ENCODE measurements at places on chromosomes 4 and X. TPM values are rescaled to one million over a fixed set of nuclear protein-coding genes. Genes with fewer than 3 reads are reported as not detected.

- H3K4me1 ChIP-seq = no peaks in the 10 kb centered on the region
- H3K27me3 ChIP-seq = no peaks in the 10 kb centered on the region
- no peaks in the 10 kb centered on the region for H3K36me3 ChIP-seq
Measured at GRCh38 chr4:71255976-71256375, 82.8 kb upstream of the SLC4A4 start.

DNA sequence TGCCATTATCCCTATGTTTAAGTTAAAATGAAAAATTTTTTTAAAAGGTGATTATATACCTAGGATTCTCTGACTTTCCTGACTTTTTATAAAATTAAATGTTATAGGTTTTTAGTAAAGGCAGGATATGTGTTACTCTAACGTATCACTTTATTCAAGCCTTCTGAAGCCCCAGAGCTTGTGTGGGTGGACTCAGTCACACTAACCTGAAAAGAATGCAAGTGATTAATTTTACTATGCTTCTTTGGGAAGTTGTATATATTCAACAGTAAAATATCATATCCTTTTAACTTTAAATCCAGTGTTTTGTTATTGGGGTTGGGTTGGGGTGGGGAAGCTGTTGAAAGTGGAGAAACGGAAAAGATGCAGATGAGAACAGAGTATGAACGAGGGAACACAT, 22.8 kb downstream of the PDLIM3 start:
- peaks cover 16% of the 10 kb centered on the region for H3K4me1 ChIP-seq
- H3K36me3 ChIP-seq = no peaks in the 10 kb centered on the region
- H3K27me3 ChIP-seq = peaks cover 34% of the 10 kb centered on the region
- no peak overlapping the region for H3K27ac ChIP-seq

DNA sequence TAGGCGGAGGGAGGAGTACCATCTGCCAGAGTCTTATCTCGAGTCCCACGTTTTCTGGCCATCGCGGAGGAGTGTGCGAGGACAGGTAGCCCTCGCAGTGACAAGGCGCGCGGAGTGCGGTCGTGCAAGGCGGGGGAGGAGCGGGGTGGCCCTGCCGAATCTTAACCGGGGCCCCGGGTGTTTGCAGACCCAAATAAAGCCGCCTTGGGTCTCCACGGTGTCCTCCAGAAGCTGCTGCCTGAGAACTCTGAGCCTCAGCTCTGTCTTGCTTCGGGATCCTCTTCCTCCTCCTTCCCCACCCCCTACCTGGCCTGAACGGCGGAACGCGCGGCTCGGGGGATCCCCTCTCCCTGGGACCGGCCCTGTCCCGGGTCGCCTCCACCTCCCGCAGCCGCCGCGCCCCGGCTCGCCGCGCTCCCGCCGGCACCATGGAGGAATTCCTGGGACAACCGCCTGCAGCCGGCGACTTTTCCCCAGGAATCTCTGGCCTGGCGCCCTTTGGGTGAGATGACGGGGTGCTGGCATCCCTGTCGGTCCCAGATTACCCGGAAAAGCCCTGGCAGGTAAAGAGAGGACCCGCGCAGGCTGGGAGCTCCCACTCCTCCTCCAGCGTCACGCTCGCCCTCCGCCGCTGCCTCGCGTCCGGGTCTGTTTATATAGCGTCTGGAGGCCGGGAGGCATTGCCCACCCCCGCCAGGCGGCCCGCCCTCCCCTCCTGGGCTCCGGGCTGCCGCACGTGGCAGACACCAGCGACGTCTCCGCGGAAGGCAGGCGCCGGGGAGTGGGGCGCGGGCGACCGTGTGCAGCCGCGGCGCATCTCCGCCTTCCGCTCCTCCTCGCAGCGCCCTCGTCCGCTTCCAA, at the start of gene GALNTL6:
Gene GALNTL6 (plus strand): TSS at position 740 of the 861 bp plus-strand sequence.
- no peak within 1 kb of the TSS for H3K4me3 ChIP-seq
- H3K27ac ChIP-seq = no peak within 1 kb of the TSS
- no peaks in the 10 kb centered on the region for H3K4me1 ChIP-seq
- no peak for DNase-seq
- H3K27me3 ChIP-seq = peaks cover 22% of the 10 kb centered on the region
- H3K36me3 ChIP-seq = no peaks in the 10 kb centered on the region

PAGE4 gene
- not detected for total RNA-seq

NHSL2 gene
- 1.5 TPM for total RNA-seq

Data from CD4-positive, alpha-beta T cell (primary cell).